GM18507 (cell line): ENCODE measurements at places on chromosomes 3 and 15.
A peak's percentile ranks its signal among the peaks of the same experiment; 100 is the strongest.

DNA sequence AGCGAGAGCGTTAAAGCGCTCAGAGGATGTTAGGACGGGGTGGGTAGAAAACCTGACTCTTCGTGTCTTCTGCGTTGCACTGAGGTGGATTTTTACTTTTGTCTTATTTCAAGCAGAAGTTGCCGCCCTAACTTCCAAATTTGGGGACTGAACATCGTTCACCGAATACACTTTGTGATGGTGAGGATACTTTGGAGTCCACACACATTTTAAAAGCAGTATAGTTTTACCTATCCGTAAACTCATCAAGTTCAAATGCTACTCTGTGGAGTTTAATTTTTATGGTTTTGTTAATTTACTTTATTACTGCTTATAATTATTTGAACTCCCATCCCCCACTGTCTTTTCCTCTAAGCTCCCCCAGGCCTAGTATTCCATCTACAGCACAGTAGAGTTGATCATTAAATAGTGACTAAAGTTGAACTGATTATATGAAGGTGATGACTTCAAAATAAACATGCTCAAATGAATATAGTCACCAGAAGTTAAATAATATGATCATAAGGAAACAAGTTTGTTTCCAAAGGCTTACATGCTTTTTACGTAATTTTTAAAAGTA lies 617 bp upstream of the EOGT start:
- no peak for DNase-seq

- DNase-seq = peak; percentile 4
These were observed 167.9 kb downstream of the BBX start for GRCh38 chr3:107690522-107691138.

- DNase-seq = no peak
These were observed 226.6 kb upstream of the ROBO1 start for GRCh38 chr3:79994397-79994796.

DNA sequence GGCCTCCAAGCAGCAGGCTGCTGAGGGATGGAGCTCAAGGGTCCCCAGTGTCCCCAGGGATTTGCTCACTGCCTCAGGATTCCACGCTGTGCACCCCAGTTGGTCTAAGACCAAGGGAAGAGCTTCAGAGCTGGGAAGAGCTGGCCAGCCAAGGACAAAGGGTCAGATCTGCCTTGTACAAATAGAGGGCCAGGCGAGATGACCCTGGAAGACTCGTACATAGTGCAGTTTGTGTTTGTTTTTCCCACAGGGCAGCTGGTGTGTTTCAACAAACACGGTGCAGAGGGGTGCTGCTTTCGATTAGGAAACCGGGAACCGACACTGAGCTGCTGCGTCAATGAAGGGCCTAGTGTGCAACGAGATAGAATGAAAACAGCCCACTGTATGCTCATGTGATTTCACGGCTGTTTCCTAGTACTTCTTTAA lies 56.1 kb upstream of the TRPM1 start:
- DNase-seq = no peak
